ENCODE measurements at places on chromosomes 3 and 15. TPM values are rescaled to one million over a fixed set of nuclear protein-coding genes. Genes with fewer than 3 reads are reported as not detected.

- no peak for DNase-seq
Observed at GRCh38 chr15:30969724-30970123, 21.7 kb downstream of the MTMR10 start.

- DNase-seq, result no peak
Observed at GRCh38 chr3:35932995-35933394, 293.7 kb downstream of the ARPP21 start.

DNA sequence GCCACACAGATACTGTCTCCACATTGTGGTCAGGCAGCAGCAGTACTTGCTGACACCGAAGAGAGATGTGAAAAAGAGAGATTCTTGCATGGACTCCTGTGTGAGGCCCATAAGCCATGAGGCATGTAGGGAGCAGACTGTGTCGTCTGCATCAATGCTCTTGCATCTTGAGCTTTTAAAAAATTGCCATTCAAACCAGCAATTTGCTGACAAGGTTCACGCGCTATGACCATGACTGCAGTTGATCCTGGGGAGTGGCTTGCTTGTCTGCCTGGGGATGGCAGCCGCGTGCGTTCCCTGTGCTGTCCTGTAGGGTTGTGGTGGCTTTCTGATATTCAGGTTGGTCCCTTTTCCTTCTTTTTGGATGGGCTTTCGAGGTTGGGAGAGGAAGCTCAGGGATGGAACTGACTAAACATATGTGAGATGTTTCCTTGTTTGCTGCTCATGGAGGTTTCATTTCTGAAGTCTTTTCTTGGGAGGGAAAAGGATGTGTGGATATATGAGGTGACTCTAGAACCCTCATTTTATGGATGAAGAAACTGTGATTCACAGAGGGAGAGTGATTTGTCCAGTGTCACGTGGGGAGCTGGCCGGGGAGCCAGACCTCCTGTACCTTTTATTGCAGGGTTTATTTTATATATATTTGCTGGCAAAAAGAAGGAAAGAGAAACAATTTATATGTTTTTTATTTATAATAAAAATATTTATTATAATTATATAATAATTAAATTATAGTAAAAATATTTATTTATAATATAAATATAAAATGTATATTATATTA, 48.6 kb downstream of the LPP start:
- DNase-seq, result no peak

- DNase-seq, result no peak
Observed at GRCh38 chr3:151501923-151502632, 41.2 kb upstream of the IGSF10 start.

- no peak for DNase-seq
Observed at GRCh38 chr15:99126131-99126588, 21.3 kb downstream of the SYNM start.

DNA sequence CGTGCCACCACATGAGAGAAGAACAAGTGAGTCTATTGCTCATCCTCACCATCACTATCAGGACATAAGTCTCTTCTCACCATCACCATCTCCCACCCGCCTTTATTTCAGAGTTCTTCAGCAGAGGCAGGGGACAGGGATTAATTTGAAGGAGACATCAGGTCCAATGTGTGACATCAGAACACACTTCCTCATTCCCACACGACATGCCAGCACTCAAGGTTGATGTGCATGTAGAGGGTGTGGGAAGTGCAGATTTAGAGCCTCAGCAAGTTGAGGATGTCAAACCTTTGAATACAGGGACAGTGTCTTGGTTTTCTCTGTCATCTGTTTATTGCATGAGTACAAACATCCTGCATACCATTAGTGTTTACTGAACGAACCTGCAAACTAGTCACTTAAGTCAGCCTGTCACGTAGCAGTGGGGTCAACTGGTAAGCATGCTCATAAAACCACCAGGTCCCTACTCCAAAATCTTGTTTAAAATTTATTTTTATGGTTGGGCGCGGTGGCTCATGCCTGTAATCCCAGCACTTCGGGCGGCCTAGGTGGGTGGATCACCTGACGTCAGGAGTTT, 104.4 kb downstream of the MYLK start:
- no peak for DNase-seq

DNA sequence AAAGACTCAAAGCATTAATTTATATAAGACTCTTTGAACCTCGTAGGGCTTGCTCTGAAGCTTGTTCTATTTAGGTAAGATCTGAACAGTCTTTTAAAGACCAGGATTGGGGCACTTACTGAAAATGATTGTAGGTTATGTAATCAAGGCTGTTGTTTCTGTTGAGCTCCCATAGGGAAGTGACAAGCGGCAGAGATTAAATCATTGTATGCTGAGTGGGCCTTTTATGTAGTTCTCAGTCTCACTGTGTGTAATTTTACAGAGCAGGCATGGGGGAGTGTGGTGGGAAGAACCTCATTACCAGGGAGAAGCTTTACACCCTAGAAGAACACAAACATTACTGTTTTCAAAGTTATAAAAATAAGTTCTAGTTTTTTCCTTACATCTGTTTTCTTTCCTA, 160.0 kb upstream of the SNTN start:
- DNase-seq, result no peak

DNA sequence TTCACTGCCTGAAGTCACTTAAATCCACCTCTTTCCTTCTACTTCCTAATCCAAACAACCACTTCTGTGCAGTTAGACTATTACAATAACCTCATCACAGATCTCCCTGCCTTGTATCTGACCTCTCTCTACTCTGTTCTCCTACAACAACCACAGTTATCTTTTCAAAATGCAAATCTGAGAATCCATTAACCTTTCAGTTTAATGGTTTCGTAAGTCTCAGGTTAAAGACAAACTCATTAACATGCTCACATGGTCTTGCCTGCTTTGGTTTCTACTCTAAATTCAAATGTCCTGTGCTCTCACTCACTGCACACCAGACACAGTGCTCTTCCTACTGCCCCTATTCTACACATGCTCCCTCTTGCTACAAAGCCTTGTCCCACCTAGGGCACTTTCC, 406.5 kb upstream of the THBS1 start:
- no peak for DNase-seq

DNA sequence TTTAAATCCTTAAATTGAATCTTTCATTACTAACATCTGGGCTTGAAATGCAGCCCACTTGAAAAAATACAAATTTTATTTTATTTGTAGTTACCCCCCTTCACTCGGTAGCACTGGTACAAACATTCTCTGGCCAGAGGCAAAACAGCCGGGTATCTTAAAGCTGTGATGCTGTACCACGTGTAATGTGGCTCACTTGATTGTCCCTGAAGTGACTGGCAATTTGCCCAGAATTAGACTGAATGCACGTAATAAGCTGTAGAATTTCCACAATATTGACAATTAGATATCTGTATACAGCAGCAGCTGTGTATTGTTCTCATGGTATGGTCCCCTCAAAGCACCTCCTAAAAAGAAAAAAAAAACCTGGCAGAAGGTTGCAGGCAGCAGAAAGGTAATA, 192.8 kb upstream of the TBC1D5 start:
- DNase-seq, result peak; percentile 8

- peak; percentile 17 for DNase-seq
Observed at GRCh38 chr15:87874896-87875711, 381.4 kb downstream of the NTRK3 start.

DNA sequence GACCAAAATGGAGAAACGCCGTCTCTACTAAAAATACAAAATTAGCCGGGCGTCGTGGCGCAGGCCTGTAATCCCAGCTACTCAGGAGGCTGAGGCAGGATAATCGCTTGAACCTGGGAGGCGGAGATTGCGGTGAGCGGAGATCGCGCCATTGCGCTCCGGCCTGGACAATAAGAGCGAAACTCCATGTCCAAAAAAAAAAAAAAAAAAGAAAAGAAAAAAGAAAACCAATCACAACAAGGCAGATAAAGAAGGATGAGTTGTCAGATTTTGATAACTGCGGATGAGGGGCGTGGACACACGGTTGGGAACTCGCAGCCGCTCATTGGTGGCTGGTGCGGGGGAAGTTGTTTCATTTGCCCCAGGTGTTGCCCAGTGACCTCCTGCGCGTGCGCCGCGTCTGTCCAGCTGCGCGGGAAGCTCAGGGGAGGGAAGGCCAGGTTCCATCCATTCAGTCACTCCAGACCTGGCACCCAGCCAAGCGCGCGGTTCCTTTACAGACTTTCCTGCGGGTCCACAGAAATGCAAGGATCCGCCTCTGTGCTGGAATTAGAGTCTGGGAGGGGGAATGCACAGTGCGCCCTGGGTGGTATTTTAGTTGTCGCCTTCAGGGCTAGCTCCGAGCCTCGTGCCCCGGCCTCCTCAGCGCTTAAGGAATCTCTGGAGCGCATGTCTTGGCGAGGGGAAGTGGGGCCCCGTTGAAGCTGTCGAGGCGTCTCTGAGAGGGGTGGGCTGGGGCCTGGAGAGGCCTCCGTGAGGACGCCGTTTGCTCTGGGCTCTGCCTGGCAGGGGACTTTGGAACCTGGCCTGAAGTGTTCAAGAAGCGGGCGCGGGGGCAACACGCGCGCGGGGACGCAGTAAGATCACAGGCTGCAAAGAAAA, 708 bp upstream of the GCHFR start:
- no peak for DNase-seq

The CX3CR1 gene
- 3.4 TPM for polyA plus RNA-seq

The MED12L gene
- polyA plus RNA-seq, result 2.7 TPM

The SPRED1 gene
- 28.9 TPM for polyA plus RNA-seq

The GABRB3 gene
- 7.0 TPM for polyA plus RNA-seq

The GPR160 gene
- 24.6 TPM for polyA plus RNA-seq

The NMD3 gene
- polyA plus RNA-seq, result 56.8 TPM

The PLA2G4B gene
- polyA plus RNA-seq, result 7.2 TPM

The APBA2 gene
- 12.6 TPM for polyA plus RNA-seq

Measured in renal pelvis (tissue), 12 donors.